PC-9 (cell line): ENCODE measurements at places on chromosomes 16 and 17. TPM values are rescaled to one million over a fixed set of nuclear protein-coding genes. Genes with fewer than 3 reads are reported as not detected.

HOXB7 gene
- 28.2 and 34.0 TPM in 2 replicates for total RNA-seq

GRCh38 chr17:10013365-10014112 lies 108.5 kb upstream of the RCVRN start:
- no peak overlapping the region for H3K4me3 ChIP-seq
- peaks cover 67% of the 10 kb centered on the region for H3K27me3 ChIP-seq
- no peak overlapping the region for H3K27ac ChIP-seq
- H3K4me1 ChIP-seq = no peaks in the 10 kb centered on the region

TBX21 gene
- not detected in 2 replicates for total RNA-seq

- no peak overlapping the region for H3K4me3 ChIP-seq
- H3K4me1 ChIP-seq = no peaks in the 10 kb centered on the region
- no peaks in the 10 kb centered on the region for H3K27me3 ChIP-seq
- DNase-seq = no peak
- no peak overlapping the region for H3K27ac ChIP-seq
- H3K36me3 ChIP-seq = no peaks in the 10 kb centered on the region
Observed at GRCh38 chr16:49366669-49367068, 6.9 kb upstream of the C16orf78 start.

DNA sequence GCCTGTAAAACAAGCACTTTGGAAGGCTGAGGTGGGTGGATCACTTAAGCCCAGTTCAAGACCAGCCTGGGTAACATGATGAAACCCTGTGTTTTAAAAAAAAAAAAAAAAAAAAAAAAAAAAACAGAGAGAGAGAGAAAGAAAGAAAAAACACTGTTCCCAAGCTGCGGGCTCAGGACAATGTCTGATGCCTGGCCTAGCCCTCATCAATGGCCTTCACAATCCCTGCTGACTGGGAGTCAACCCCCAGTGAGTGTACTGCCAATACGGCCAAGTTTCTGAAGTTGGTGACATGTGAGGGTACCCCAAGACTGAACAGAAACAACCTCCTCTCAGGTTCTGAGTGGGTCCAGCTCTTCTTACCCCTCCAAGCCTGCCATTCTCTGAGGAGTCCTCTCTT lies 116.5 kb downstream of the ZNF778 start:
- peak overlapping the region; percentile 67 for H3K27ac ChIP-seq
- peaks cover 5% of the 10 kb centered on the region; the same call in 1 of the 2 replicates for H3K36me3 ChIP-seq
- no peaks in the 10 kb centered on the region for H3K27me3 ChIP-seq
- H3K4me3 ChIP-seq = no peak overlapping the region

GRCh38 chr17:21085707-21086106 lies 41.1 kb upstream of the DHRS7B start:
- H3K4me1 ChIP-seq = no peaks in the 10 kb centered on the region
- H3K27me3 ChIP-seq = peaks cover 23% of the 10 kb centered on the region
- no peak overlapping the region for H3K4me3 ChIP-seq
- H3K27ac ChIP-seq = no peak overlapping the region
- no peak for DNase-seq

KRTAP4-16 gene
- total RNA-seq = not detected in 2 replicates

- no peaks in the 10 kb centered on the region for H3K27me3 ChIP-seq
- H3K4me1 ChIP-seq = no peaks in the 10 kb centered on the region
- H3K27ac ChIP-seq = no peak overlapping the region
- DNase-seq = no peak
- no peaks in the 10 kb centered on the region for H3K36me3 ChIP-seq
- H3K4me3 ChIP-seq = no peak overlapping the region
Observed at GRCh38 chr16:10637337-10638037, 57.1 kb upstream of the EMP2 start.

ZNF385C gene
- total RNA-seq = 1.7 and 2.1 TPM in 2 replicates

DNA sequence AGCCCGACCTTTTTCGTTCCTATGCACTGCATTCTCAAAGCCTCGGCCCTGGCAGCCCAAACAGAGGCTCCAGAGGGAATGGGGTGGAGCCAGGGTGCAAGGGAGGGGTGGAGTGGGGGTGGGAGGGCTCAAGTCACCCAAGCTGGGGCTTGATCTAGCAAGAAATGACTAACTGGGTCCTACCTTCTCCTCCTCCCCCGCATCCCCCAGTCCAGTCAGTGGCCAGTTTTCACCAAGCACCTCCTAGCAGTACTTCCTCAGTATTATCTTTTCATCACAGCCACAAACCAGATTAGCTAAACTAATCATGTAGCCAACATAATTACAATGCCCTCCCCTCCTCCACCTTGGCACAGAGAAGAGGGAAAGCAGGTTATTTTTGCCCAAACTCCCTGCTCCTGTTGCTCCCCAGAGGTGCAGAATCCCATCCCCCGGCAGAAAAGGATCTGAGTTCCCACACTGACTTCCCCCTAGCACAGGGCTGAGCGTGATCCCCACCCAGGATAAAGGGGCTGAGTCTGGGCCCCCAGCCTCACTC lies 2.2 kb downstream of the JUP start:
- peak overlapping the region; percentile 98 for H3K27ac ChIP-seq
- peak; percentile 69 for DNase-seq

GRCh38 chr17:65039336-65039988 lies 17.1 kb downstream of the GNA13 start:
- peaks cover 17% of the 10 kb centered on the region for H3K4me1 ChIP-seq
- peak overlapping the region; percentile 45 for H3K27ac ChIP-seq
- peak; percentile 87 for DNase-seq

DNA sequence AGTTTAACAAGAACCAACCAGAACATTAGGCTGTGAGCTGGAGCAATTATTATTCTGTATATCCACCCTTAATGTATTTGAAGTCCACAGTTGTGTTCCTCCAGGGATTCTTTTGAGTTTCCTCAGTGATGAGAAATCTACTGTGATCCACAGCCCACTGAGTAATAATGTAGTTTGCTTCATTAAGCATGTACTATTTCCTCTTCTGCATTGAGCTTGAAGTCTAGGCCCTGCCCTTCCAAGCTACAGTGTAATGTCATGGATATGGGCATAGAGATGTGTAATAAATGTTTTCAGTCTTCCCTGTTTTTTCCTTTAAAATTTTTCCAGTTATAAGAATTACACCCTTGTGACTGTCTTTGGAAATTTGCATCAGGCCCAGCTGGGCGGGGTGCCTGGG lies 36.4 kb upstream of the SLC12A3 start:
- DNase-seq = no peak
- no peaks in the 10 kb centered on the region for H3K4me1 ChIP-seq
- peaks cover 12% of the 10 kb centered on the region; the same call in 1 of the 2 replicates for H3K36me3 ChIP-seq
- H3K4me3 ChIP-seq = no peak overlapping the region

DNA sequence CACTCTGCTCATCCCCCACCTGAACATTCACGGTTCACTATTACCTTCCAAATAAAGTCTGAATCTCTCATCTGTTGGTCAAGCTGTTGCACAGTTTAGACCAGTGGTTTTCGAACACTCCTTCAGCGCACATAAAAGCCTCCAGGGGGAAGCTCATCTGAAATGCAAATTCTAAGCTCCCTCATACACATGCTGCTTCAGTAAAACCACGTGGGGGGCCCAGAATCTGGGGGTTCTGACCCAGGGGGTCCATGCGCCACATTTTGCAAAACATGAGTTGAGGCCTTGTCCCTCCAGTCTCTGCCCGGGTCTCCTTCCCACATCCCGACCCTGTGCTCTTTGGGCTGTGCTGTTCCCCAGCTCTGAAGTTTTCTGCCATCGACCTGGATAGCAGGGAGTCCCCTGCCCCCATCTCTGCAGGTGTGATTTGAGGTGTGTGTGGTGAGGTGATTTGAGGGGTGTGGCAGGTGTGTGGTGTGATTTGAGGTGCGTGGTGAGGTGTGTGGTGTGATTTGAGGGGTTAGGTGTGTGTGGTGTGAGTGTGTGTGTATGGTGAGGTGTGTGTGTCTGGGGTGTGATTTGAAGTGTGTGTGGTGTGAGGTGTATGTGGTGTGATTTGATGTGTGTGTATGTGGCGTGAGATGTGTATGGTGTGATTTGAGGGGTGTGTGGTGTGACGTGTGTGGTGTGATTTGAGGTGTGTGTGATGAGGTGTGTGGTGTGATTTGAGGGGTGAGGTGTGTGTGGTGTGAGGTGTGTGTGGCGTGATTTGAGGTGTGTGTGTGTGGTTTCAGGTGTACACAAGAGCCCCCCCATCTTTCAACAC lies 4.8 kb upstream of the RAB37 start:
- no peaks in the 10 kb centered on the region for H3K36me3 ChIP-seq
- peaks cover 41% of the 10 kb centered on the region for H3K27me3 ChIP-seq
- no peak for DNase-seq
- no peaks in the 10 kb centered on the region for H3K4me1 ChIP-seq
- no peak overlapping the region for H3K27ac ChIP-seq
- no peak overlapping the region for H3K4me3 ChIP-seq

DNA sequence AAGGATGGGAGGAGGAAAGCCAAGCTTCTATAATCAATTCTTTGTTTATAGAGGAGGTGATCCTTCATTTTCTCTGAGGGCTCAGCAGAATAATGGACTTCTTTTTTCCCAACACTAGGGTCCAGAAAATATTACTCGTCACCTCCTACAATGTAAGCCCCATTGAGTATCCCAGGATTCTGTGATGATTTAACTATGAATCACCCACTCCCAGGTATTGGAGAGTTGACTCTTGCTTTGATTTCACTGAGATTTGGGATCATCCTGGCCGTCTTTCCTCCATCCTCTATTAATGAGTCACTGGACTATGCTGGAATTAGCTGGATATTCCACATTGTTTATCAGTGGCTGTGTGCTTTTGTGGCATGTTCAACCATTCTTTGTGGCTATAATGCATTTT lies 452.0 kb downstream of the NPIPA7 start:
- no peak for DNase-seq
- no peaks in the 10 kb centered on the region for H3K4me1 ChIP-seq
- H3K27ac ChIP-seq = no peak overlapping the region
- H3K36me3 ChIP-seq = no peaks in the 10 kb centered on the region
- no peaks in the 10 kb centered on the region for H3K27me3 ChIP-seq

- H3K27ac ChIP-seq = no peak overlapping the region
- no peak for DNase-seq
- H3K4me3 ChIP-seq = no peak overlapping the region
Observed at GRCh38 chr17:27810902-27811557, 10.7 kb upstream of the NOS2 start.

DNA sequence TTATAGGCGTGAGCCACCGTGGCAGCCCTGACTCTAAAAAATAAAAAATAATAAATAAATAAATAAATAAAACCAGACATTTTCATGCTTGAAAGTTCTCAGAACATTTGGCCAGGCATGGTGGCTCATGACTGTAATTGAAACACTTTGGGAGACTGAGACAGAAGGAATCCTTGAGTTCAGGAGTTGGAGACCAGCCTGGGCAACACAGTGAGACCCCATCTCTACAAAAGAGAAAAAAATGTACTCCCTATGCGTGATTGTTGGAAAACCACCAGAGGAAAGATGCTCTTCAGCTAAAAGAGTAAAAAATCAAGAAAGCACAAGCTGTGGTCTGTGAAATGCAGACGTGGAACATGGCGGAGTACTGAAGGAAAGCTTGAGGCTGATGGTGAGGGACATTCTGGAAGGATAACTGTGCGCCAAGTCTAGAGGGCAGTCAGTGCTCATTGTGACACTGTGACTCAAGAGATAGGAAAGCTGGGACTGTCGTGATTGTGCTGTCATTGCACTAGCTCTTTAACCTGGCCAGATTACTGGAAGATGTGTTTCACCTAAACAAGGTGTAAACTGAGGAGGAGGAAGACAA lies 4.2 kb upstream of the PRSS27 start:
- H3K27ac ChIP-seq = no peak overlapping the region
- no peak overlapping the region for H3K4me3 ChIP-seq
- H3K36me3 ChIP-seq = no peaks in the 10 kb centered on the region
- no peak for DNase-seq
- H3K27me3 ChIP-seq = no peaks in the 10 kb centered on the region

- peaks cover 41% of the 10 kb centered on the region for H3K36me3 ChIP-seq
- peak overlapping the region; percentile 11; the same call in 1 of the 2 replicates for H3K27ac ChIP-seq
- no peaks in the 10 kb centered on the region for H3K27me3 ChIP-seq
- peaks cover 54% of the 10 kb centered on the region for H3K4me1 ChIP-seq
- H3K4me3 ChIP-seq = no peak overlapping the region
Observed at GRCh38 chr16:9119795-9120194, 28.4 kb downstream of the HAPSTR1 start.

DNA sequence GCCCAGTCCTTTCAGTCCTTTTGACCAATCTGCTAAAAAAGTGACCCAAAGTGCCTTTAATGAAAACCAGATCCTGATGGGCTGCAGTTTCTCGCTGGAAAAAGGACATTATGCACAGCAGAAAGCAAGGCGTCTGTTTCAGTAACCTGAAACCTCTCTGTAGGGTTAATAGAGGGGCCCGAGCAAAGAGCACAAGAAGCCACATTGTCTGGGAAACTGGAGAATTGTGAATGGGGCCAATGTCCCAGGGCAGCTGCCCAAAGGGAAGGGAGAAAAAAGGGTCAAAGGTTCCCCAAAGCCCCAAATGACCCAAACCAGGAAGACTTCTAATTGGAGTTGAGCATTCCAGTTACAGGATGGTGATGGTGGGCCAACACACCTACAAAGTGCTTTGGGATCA lies 3.0 kb downstream of the OTOA start:
- no peaks in the 10 kb centered on the region for H3K4me1 ChIP-seq
- H3K36me3 ChIP-seq = no peaks in the 10 kb centered on the region
- no peak overlapping the region for H3K4me3 ChIP-seq
- DNase-seq = no peak
- no peaks in the 10 kb centered on the region for H3K27me3 ChIP-seq
- H3K27ac ChIP-seq = no peak overlapping the region

RPL26 gene
- 2,320 and 2,519 TPM in 2 replicates for total RNA-seq

GRCh38 chr17:71793518-71793917 lies 327.3 kb upstream of the SOX9 start:
- no peak overlapping the region for H3K4me3 ChIP-seq
- H3K27ac ChIP-seq = no peak overlapping the region
- no peaks in the 10 kb centered on the region for H3K27me3 ChIP-seq
- H3K36me3 ChIP-seq = no peaks in the 10 kb centered on the region
- no peaks in the 10 kb centered on the region for H3K4me1 ChIP-seq

LGALS9B gene
- total RNA-seq = 6.5 and 9.8 TPM in 2 replicates

DNA sequence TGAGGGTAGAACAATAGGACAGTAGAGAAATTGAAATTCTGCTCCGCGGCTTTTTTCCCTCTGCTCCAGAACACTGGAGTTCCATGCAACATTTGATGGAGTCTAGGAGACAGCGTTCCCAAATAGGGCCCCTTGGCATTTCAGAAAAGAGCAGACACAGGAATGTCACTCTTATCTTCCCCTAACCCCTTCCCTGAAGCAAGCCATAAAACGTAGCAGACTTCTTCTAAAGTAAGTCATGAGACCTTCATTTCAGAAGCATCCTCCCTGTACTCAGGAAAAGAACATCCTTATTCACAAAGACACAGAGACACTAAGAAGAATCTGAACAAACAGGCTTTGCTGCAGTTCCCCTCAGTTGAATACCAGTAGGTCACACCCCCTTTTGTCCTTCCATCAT lies 296.1 kb upstream of the SOX9 start:
- no peak overlapping the region for H3K27ac ChIP-seq
- no peaks in the 10 kb centered on the region for H3K4me1 ChIP-seq
- no peaks in the 10 kb centered on the region for H3K36me3 ChIP-seq
- no peaks in the 10 kb centered on the region for H3K27me3 ChIP-seq

GRCh38 chr16:31010585-31011325 lies at the start of gene STX1B:
STX1B (minus strand) TSS chr16:31010638; CDS start chr16:31010396, 242 bp downstream.
- no peaks in the 10 kb centered on the region for H3K36me3 ChIP-seq
- peaks cover 10% of the 10 kb centered on the region for H3K4me1 ChIP-seq
- DNase-seq = no peak

DNA sequence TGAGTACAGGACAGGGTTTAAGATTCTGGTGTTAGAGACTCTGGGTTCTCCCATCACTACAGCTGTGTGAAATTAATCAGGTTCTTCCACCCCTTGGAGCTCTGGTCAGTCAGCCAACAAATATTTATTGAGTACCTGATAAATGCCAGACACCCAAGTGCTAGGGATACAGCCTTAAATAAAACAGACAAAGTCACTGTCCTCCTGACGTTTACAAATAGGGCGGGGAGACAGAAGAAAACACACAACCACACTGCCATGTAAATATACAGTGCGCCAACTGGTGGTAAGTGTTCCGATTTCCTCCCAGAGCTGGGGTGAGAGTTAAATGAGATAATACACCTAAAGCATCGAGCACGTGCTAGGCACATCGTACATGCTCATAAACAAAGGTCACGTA lies 121.0 kb downstream of the COPRS start:
- H3K27ac ChIP-seq = no peak overlapping the region
- no peak overlapping the region for H3K4me3 ChIP-seq
- H3K27me3 ChIP-seq = no peaks in the 10 kb centered on the region
